Kasumi-1 (cell line): ENCODE measurements at places on chromosomes 1 and 21.

- no peak for DNase-seq
Observed at GRCh38 chr1:33093004-33093403, 12.1 kb downstream of the AZIN2 start.

DNA sequence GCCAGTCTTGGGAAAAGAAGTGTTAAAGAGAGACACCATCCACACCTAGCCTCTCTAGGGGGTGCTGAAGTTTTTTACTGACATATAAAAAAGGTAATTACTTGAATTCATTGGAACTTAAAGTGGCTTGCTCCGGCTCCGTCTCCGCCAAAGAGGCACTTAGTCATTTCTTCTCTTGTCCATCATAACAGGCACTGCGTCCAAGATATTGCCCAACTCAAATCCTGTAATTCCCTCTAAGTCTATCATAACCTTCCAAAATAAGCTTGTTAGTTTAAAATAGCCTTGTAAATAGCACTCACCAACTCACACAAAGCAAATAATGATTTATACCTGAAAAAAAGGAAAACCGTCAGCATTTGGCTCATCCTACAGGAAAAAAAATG, 160.5 kb downstream of the ZBTB18 start:
- DNase-seq = no peak

DNA sequence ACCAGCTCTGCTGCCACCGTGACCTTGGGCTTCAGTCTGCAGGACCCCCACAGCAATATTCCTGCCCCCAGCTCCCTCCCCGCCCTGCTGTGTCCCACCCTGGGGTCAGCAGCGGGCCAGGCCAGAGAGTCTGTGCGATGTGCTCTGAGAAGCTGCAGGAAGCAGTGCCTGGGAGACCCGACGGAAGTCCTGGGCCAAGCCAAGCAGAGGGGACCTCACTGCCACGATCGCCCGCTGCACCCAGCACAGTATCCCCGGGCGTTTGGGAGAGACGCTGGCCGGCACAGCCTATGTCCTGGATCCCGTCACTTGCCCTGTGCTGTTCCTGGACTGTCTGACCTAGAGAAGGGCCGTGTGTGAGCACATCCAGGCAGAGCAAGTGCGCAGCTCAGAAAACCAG, 106.6 kb upstream of the TTC34 start:
- DNase-seq = no peak

DNA sequence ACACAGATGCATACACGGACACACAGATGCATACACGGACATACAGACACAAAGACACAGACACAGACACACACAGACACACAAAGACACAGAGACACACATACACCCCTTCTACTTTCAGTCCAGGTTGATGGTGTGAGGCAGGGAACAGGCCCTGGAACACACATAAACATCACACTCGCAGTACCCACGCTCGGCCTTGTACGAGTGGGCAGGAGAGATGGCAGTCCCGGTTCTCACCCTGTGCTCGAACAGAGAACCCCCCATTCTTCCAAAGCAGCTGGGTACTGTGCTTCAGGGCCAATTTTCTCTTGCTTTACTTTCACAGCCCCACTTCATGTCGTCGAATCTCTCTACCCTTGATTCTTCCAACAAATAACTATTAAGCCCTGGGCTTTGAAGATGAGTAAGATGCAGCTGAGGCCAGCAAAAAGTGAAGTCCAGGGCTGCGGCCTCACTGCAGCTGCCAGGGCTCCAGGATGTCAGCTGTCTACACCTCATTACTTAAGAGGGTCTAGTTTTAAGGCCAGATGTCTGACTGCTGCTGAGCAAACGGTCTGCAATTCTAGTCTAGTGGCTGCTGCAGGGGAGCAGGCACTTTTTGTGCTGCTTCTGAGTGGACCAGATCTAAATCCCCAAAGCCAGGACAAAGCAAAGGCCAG, 90.1 kb downstream of the PGBD5 start:
- DNase-seq = no peak

GRCh38 chr1:204730826-204731459, 45.4 kb upstream of the LRRN2 start:
- DNase-seq = no peak
